ENCODE measurements at places on chromosomes 6 and 20.

GRCh38 chr20:35319192-35319870, 27.1 kb upstream of the FAM83C start:
- DNase-seq = no peak

DNA sequence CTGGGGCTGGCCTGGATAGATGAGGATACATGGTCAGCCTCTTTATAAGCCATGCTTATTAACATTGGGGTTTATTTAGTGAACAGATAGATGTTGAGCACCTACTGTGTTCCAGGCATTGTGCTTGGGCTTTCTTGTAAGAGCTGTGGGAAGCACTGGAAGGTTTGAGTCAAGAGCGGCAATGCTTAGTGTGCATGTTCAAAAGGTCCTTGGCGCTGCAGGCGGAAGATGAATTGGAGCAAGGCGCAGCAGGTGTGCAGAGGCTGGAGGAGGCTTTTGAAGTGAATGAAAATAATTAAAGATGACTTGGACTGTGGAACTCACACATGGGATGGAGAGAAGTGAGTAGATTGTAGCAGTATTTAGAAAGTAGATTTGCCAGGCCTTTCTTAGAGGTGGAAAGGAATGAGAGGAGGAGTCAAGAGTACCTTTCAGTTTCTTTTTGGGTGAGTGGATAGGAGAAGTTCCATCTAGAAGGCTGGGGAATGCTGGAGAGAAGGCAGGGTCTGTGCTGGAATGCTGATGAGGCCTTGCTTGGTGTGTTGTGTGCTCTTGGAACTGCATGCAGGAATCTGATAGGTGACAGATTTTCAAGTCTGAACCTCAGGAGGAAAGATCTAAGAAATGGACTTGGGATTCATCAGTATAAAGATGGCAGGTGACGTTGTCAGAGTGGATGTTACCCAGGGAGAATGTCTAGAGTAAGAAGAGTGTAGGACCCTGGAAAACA, 26.4 kb downstream of the SNX9 start:
- DNase-seq = no peak

- DNase-seq = no peak
Measured at GRCh38 chr6:41634657-41635056, 3.6 kb upstream of the MDFI start.

DNA sequence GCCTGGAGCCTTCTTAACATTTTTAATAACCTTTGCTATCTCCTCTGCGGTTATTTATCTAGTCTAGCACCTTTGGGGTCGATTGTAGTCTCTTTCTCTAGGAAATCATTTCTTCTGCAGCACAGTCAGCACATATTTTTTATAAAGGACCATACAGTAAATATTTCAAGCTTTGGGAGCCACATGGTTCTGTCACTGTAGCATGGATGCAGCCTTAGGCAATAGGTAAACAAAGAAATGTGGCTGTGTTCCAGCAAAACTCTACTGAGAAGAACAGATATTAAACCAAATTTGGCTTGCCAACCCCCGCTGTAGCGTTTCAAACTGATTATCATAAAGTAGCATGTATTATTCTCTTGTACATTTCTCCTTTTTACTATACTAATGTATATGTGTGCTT, 95.7 kb downstream of the SLC23A2 start:
- DNase-seq = no peak

GRCh38 chr20:17662333-17663039, 19.6 kb downstream of the RRBP1 start:
- DNase-seq = no peak

DNA sequence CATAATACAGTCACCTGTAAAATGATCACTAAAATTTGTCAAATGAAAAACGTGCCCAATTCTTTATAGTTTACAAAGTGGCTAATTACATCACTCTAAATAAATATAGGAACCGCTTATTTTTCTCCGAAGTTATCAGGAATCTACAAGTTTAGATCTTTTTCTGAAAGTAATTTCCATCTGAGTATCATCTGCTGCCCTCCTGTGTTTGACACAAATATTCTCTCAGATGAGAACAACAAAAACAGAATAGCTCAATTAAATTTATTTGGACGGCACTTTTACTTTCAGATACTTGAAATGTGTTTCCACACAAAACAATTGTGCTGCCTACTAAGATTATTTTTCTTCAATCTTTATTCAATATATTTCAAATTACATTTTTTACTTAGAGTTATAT, 5.0 kb downstream of the SF3B5 start:
- no peak for DNase-seq

GRCh38 chr6:2659882-2660281, 90.8 kb downstream of the MYLK4 start:
- DNase-seq = no peak

GRCh38 chr20:18635380-18635779, 47.5 kb downstream of the DTD1 start:
- DNase-seq = no peak

- no peak for DNase-seq
Measured at GRCh38 chr6:21744331-21744730, 150.8 kb downstream of the SOX4 start.

- DNase-seq = no peak
Measured at GRCh38 chr6:166499350-166500163, 86.9 kb downstream of the RAMACL start.

- no peak for DNase-seq
Measured at GRCh38 chr20:39146394-39146793, 184.2 kb downstream of the DHX35 start.

- DNase-seq = no peak
Measured at GRCh38 chr6:99331531-99331930, 17.9 kb downstream of the FAXC start.

DNA sequence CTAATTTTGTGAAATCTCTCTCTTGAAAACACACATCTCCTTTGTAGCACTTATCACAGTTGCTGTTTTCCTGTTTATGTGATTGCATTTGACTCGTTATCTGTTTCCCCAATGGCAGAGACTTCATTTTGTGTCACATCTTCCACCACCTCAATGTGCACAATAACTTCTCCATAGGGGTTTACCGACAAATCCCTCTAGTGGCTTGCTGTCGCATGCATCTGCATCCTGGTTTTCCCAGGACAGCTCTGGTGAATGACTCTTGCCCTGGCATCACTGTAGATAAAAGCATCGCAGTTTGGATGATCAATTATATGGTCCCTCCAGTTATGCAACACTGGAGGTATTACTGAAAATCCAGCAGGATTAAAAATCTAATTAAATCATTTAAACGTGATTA, 206.5 kb upstream of the BTBD3 start:
- no peak for DNase-seq

DNA sequence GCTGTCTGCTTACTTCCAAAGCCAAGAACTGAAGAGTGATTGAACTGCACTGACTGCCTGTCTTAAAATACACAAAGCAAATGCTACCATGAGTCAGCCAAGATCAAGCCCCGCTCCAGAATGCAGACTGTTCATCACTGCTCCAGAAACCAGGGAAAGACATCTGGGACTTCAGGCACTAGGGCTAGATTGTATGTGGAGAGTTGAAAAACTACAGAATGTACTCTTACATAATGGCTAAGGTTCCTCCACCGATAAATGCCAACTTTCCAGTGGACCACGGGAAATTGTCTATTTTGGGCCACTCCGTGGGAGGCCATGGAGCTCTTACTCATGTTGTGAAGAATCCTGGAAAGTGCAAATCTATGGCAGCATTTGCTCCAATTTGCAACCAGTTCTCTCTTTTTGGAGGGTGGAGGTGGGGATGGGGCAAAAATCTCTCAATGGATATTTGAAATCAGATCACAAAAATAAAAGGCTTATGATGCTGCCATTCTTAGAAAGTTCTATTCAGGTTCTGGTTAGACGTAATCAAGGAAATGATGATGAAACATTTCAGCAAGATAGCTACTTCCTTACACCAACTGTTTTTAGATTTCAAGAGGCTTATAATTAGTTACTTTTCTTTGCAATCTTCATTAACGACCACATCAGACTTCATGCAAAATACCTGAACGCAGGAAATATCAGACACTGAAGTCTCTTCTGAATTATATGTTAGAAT, 11.8 kb upstream of the CAP2 start:
- no peak for DNase-seq

DNA sequence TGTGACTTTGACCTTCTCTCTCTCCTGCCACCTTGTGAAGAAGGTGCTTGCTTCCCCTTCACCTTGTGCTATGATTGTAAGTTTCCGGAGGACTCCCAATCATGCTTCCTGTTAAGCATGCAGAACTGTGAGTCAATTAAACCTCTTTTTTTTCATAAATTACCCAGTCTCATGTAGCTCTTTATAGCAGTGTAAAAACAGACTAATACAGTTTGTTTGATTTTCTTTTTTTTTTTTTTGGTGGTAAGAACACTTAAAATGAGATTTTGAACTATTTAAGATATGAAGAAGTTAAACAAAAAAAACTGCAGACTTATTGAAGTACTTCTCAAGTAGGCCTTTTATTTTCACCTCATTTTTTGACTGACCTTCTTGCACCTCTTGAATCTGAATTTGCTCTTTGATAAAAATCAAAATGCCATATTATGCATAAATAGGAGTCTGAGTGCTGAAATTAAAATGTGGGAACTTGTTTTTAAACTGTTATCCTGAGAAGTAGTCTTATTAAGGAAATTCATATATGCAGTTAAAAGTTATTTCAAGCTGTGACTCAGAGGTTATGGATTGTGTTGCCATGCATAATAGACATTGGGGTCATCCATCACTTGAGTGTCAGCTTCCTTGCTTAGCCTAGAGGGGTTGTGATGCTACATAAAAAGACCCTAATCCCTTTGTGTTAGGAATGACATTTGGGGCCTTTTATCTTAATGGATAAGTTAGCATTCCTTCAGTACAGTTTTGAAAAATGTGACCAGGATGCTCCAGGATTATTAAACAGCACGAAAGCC, 447.9 kb upstream of the FKBP1C start:
- no peak for DNase-seq

DNA sequence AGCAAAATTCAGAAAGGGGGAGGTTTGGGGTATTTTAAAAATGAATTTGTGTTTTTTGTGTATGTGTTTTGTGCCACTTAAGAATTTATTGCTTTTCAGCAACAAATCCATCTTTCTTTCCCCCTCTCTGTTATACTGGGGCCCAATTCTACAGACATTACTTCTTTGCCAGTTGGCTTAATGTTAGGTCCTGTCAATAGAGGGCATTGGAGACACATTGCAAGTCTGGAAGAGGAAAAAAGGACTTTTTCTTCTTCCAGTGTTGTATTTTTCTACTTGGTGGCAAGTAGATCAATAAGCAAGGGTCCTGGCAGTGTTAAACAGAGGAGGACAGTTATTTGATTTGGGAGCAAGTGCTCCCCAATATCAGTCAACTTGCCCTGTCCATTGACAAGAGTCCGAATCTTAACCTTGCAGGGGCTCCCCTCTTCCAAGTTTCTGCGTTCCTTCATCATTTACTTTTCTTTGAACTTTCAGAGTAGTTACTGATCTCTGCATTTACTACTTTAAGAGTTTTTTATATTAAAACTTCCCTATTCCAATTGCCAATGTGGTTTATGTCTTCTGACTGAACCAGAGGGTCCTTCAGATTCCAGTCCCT, 23.4 kb downstream of the SCML4 start:
- DNase-seq = no peak

GRCh38 chr6:170173335-170173881, 117.5 kb downstream of the DLL1 start:
- DNase-seq = no peak

DNA sequence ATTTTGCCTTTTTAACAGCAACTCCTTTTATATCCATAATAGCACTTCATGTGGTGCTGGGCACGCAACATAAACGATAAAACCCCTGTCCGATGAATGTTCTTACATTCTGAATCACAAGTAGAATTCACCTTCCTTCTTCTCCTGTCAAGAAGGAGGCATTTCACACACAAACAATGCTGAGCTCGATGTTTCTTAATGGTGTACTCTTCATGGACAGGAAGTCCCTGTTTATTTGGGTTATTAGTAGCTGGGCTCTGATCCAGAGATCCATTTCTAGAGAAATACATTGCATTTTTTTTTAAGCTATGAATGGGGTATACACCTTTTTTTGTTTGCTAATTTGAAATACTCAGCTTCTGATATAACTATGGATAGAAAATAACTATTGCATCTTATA, 82.4 kb downstream of the PPP1R3G start:
- no peak for DNase-seq

- no peak for DNase-seq
Measured at GRCh38 chr20:2798814-2799213, 1.6 kb downstream of the CPXM1 start.

- no peak for DNase-seq
Measured at GRCh38 chr6:157073596-157073995, 249.7 kb downstream of the TMEM242 start.

DNA sequence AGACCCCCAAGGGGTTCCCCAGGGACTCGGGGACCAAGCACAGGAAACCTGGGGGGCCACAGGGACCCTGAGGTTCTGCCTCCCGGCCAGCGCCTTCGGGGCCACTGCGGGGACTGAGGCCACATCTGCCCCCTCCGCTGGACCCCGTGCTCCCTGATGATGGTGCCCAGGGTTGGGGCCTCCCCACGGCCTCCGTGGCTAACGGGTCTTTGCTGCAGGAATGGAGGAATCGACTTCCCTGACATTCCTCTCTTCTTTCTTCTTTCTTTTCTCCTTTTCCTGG, 330.2 kb downstream of the TAF4 start:
- DNase-seq = no peak

DNA sequence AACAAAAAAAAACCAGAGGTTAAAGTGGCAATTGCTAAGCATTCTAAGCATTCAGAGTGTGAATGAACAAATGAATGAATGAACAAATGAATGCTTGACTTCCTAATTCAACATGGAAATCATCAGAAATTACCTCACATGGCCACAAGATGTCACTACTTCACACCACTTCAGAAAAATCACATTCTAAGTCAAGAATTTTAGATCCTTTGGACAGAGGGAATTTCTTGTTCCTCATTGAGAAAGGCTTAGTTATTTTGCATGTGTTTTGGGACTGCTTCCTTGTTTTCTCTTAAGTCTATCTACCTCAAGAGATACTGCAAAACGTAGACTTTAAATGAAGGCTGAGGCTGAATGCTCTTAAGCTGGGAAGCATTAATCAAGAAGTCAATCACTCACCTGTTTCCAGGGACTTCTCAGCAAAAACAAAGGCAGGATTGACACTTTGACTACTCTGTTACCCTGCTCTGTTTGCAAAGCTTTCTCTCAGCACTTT, 120.2 kb downstream of the MBOAT1 start:
- no peak for DNase-seq

GRCh38 chr20:63265891-63266515, 6.6 kb upstream of the ARFGAP1 start:
- no peak for DNase-seq

DNA sequence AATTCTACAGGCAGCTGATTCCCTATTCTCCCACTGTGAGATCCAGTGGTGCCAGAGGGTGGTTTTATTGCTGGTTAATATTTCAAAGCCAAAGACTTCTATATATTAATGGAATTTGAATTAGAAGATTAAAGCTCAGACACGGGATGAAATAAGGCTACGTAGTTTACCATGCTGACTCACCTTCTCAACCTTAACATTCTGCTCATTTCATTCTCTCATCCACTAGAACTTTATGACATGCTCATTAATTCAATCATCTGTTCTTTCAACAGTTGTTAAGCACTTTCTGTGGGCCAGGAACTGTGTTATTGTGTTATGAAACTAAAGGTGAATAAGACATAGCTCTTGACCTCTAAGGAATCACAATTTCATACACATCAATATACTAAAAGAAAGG, 456.9 kb upstream of the MAP3K7 start:
- DNase-seq = no peak
